ENCODE measurements at places on chromosomes 6 and 20.

- no peak for DNase-seq
These were observed 78.0 kb downstream of the PDE10A start for GRCh38 chr6:165585060-165585459.

- no peak for DNase-seq
These were observed 22.8 kb downstream of the SLC17A9 start for GRCh38 chr20:62975251-62975760.

- DNase-seq, result no peak
These were observed 196.4 kb upstream of the ZNF184 start for GRCh38 chr6:27669295-27669623.

GRCh38 chr6:159110013-159110412, 59.2 kb upstream of the FNDC1 start:
- DNase-seq, result no peak

DNA sequence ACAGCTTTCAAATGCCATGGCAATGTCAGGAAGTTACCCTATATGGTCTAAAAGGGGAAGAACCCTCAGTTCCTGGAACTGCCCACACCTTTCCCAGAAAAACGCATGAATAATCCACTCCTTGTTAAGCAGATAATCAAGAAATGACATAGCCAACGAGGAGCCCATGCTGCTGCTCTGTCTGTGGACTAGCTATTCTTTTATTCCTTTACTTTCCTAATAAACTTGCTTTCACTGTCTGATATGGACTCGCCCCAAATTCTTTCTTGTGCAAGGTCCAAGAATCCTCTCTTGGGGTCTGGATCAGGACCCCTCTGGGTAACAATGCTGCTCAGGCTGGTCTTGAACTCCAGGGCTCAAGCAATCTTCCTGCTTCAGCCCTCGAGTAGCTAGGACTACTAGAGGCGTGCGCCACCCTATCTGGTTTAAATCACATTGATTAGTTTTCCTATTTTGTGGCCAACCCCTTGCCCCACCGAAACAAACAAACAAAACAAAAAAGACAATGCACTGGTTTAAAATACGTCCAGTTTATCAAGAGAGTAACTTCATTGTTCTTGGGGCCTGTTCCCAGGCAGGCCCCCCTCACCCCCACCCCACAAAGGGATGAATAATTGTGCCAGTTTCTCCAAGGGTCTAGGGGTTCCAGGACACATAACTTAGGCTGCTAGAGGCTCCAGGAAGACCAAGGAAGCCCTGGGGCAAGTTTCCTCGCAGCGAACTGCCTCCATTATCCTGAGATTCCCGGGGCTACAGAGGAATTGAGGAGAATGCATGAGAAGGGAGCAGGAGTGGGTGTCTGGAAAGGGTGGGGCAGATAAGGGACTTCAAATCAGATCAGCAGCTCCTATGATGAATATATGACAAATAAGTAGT, 10.1 kb upstream of the AKAP12 start:
- no peak for DNase-seq

DNA sequence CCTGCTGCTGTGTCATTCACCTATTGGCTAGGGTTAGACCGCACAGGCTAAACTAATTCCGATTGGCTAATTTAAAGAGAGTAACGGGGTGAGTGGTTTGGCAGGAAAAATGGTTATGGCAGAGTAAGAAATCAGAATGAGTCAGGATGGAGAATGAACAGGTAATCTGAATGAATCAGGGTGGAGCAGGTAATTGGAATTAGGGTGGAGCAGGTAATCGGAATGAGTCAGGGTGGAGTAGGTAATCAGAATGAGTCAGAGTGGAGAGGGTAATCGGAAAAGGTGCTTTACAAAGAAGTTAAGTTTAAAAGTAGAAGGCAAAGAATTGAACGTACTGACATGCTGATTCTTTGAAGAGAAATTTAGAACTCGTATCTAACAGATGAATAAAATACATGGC, 11.7 kb downstream of the SLC35A1 start:
- DNase-seq, result no peak

GRCh38 chr6:154995254-154996015, at the start of gene TIAM2:
Gene TIAM2 (plus strand): TSS chr6:154995315. CDS start chr6:155129224, 133,909 bp downstream.
- DNase-seq, result peak; percentile 67

Measured in left hindlimb (tissue), 1 donor.